ENCODE measurements at places on chromosomes 12 and 14.

DNA sequence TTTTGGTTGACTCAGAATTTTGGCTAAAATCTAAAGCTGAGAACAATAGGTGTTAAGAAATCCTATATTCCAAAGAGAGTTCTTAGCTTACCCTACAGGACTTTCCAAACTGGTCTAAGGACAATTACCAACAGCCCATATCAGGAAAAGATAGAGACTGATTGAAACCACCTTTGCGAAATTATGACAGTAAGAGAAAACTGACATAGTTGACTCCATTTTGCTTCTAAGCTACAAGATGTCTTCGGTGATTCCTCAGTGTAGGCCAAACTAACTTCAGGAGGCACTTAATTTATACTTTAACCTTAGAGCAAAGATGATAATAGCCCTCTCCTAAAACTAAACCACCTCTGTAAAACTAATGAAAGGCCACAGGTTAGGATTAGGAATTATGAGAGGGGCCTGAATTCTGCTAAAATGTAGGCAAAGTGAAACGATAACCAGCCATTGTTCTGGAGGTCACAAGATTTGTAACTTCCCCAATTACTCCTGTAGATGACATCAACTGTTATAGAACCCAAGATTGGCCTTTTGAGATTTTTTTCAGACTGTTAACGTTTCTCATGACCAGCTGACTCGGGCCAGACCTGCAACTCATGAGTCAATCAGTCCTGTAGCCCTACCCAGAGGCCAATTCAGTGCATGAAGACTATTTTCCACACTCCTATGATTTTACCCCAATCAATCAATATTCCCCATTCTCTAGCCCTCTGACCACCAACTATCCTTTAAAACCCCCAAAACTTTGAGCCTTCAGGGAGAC, 43.0 kb downstream of the KLRG1 start:
- DNase-seq, result no peak

GRCh38 chr12:123571343-123571813, 13.0 kb upstream of the TMED2 start:
- DNase-seq, result no peak

- DNase-seq, result no peak
Observed at GRCh38 chr12:53145383-53146260, 34.9 kb upstream of the ZNF740 start.

DNA sequence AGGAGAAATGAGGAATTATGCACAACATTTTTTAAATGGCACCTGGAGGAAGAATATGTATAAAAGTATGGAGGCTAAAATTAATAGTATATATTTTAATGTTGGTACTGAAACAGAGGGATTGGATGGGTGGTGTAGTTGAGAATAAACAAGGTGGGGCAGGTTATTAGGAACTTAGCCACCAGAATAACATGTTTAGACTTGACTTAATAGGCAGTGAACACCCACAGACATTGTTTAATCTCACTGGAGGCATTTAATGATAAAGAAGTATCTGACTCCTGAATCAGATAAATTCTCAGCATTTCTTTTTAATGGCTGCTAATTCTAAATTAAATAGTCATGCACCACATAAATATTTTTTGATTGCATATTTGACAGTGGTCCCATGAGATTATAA, 139.7 kb downstream of the CNTN1 start:
- DNase-seq, result no peak

GRCh38 chr14:61417883-61418455, 96.6 kb downstream of the PRKCH start:
- no peak for DNase-seq

DNA sequence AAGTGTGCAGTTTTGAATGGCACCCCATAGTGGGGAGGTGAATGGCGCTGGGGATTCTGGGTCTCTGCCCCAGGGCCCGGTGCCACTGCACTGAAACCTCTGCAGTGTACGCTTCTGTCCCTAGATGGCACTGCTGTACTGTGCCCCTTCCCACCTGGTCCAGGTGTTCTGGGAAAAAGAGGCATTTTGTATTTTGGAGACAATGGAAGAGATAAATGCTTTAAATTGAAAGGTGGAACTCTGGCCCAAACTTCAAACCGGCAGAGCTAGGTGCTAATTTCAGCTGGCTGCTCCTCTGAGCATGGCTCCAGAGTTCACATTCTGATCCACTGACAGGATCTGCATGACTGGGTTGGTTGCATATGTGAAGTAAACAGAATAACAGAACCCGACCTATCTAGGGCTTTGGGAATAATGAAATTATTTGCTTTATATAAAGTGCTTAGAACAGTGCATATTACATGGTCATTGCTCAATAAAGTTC, 52.2 kb downstream of the KRT80 start:
- DNase-seq, result no peak

DNA sequence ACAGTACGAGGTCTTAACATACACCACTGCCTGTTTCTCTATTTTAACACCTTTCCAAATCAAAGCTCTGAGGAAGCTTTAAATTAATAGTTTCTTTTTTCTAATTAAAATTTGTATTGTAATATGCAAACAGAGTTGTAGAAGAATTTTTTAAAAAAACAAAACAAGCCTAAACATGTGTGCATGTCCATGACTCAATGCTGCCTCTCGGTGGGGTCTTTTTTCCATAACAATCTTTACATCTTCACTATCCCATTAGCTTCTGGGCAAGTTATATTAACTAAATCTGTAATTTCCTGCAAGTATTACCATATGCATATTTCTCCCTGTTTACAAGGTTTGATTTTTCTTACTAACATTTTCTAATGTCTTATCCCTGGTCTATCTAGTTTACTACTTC, 143.9 kb upstream of the NAV3 start:
- DNase-seq, result no peak

- DNase-seq, result no peak
Observed at GRCh38 chr12:110785240-110785639, 42.5 kb upstream of the PPP1CC start.

GRCh38 chr12:108640802-108641445, 7.2 kb upstream of the SELPLG start:
- no peak for DNase-seq

- DNase-seq, result no peak
Observed at GRCh38 chr12:47039756-47040155, 39.7 kb upstream of the PCED1B start.

DNA sequence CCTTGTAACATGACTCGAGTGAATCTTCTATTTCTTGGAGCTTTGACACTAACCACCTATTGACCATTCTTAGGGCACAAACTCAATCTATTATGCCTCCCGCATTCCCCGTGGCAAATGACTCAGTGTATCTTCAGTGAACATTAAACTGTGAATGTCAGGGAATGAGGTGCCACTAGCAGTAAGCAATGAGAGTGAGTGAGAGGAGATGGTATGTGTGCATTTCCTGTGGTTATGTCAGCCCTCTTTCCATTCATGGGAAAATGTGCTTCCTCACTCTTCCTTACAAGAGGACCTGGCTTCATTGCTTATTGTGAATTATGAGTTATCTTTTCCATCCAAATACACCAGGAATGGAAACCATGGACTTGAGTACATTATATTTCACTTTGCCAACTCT, 229.2 kb downstream of the EMP1 start:
- no peak for DNase-seq

DNA sequence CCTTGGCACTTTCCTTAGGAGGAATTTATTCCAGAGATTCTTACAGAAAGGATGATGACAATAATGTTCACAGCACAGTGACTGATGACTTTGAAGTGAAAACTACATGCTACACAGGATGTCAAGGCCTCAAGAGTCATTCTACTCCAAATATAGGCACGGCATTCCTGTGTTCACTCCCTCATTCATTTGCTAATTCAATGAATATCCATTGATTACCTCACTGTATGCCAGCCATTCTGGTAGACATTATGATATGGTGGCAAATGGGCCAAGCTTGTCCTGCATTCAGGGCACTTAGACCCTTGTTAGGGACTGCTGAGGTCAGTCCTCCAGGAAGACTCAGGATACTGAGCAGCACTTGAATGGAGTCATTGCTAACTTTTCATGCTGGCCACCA, 48.0 kb downstream of the FOXN4 start:
- DNase-seq, result no peak

GRCh38 chr14:31395572-31396205, 24.7 kb downstream of the HEATR5A start:
- no peak for DNase-seq

GRCh38 chr12:113108308-113108707, 27.3 kb downstream of the RASAL1 start:
- no peak for DNase-seq

DNA sequence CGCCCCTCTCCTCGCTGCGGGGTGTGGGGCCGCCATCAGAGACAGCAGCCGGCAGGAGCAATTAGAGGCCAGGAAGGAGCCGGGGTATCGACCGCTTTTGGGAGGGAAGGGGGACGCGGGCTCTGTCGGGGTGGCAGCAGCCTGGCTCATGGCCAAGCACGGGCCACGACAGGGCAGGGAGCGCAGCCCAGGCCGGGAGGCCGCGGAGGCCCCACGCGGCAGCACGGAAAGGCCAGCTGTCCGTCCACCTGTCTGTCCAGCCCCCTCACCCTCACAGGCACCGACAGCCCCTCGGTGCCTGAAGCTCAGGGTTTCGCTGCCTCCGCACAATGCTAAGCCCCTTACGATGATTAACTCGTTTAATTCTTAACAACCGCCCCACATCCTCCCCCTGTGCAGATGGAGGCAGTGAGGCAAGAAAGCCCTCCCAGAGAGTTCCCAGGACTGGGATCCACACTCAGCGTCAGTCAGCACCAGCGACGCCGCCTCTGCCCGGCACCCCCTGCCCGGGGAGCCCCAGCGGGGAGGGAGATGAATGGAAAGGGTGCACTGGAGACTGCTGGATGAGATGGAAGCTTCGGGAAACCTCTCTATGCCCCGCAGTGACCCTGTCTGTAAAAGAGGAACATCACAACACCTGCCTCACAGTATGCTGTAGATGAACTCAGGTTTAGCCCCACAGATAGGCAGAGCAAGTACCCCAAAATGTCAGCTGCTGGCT, 23.7 kb downstream of the NCOR2 start:
- no peak for DNase-seq

DNA sequence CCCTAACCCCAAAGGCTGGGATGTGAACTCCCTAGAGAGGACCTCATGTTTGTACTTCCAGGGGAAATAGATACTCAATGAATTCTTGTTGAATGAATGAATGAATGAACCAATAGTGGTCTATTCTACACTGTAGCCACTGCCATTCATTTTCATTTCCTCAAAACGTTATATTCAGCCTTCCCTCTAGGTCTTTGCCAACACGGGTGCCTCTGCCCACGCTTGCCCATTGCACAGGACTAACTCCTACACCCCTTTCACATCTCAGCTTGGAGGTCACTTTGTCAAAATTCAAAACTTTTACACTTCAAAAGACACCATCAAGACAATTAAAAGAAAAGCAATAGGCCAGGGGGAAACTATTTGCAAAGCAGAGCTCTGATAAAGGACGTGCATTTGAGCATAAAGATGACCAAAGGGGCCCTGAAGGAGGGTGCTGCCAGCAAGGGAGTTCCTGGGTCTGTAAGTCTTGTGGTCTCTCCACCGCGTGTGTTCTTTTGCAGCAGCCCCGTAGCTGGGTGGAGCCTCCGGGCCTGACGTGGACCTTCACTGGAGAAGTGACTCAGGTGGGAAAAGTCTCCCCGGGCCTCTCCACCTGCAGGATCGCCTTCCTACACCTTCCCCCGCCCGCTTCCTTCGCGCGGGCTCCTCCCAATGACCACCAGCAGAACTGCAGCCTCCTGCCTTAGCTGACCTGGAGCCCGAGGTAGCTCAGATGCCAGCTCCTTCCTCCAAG, 31.5 kb downstream of the TMEM63C start:
- DNase-seq, result peak; percentile 22
